CD8-positive, alpha-beta memory T cell (primary cell): ENCODE measurements at places on chromosomes 7 and 10. TPM values are rescaled to one million over a fixed set of nuclear protein-coding genes. Genes with fewer than 3 reads are reported as not detected.

ARHGEF5 gene
- 3.0 TPM for polyA plus RNA-seq

GRCh38 chr10:44032216-44032615, 352.7 kb downstream of the CXCL12 start:
- no peak for DNase-seq

MCM10 gene
- polyA plus RNA-seq, result not detected

- DNase-seq, result no peak
Measured at GRCh38 chr7:106260136-106260561, 24.6 kb downstream of the NAMPT start.

DNA sequence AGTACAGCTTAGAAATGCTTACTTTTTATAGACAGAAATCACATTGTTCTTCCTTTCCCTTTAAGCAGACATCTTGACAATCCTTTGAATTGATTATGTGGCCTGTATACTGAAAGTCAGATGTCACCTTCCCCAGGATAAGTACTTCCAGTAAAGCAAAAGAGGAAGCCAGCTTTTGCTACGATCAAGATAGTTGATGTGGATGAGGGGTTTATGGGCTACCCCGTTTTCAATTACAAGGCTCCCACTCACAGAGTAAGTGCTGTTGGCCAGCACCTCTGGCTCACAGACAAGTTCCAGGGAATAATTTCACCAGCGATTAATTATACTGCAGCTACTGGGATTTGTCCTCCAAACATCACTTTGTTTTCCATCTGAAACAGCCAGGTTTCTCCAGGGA, 95.1 kb upstream of the SAMD8 start:
- DNase-seq, result no peak

DNA sequence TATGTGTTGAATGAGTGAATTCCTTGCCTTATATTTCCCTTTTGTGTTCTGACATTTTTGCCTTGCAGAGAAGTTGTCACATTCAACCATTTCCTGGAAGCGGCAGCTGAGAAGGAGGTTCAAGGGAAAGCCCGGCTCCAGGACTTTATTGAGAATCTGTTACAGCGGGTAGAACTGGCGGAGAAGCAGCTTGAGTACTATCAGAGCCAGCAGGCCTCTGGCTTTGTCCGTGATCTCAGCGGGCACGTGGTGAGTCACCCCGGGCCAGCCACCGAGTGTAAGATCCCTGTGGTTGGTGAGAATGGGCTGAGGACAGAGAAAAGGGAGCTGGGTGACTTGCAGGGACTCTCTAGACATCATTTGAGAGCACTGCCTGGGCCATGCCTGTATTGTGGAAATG, 14.2 kb downstream of the ZNF365 start:
- no peak for DNase-seq

DNA sequence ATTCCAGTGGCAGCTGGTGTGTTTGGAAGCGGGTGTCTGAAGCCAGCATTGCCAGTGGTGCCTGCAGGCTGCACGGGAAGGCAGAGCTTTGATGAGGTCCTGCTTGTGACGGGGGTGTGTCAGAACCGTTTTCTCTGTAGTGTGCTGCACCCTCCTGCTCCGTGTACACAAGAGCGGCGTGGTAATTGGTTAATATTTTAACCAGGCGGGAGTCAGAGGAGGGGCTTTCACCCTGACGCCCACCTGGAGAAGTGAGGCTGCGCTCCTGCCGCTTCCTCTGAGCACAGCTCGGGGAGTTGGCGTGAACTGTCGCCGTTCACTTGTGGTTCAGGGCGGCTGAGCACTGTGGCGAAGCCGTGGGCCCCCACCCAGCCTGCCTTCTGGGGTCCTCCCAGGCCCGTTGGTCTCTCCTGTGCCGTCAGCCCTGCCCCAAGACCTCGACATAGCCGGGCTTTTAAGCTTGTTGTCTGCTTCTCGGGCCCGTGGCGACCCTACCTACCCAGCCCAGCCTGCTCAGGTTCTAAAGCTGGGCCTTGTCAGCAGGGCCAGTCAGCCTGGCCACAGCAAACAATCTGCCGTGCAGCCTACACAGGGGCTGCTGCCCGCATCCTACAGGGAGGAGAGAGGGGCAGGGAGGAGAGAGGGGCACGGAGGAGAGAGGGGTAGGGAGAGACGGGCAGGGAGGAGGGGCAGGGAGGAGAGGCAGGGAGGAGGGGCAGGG, 11.6 kb downstream of the NKX6-2 start:
- DNase-seq, result no peak

SPDYE2B gene
- polyA plus RNA-seq, result 0.28 TPM

DNA sequence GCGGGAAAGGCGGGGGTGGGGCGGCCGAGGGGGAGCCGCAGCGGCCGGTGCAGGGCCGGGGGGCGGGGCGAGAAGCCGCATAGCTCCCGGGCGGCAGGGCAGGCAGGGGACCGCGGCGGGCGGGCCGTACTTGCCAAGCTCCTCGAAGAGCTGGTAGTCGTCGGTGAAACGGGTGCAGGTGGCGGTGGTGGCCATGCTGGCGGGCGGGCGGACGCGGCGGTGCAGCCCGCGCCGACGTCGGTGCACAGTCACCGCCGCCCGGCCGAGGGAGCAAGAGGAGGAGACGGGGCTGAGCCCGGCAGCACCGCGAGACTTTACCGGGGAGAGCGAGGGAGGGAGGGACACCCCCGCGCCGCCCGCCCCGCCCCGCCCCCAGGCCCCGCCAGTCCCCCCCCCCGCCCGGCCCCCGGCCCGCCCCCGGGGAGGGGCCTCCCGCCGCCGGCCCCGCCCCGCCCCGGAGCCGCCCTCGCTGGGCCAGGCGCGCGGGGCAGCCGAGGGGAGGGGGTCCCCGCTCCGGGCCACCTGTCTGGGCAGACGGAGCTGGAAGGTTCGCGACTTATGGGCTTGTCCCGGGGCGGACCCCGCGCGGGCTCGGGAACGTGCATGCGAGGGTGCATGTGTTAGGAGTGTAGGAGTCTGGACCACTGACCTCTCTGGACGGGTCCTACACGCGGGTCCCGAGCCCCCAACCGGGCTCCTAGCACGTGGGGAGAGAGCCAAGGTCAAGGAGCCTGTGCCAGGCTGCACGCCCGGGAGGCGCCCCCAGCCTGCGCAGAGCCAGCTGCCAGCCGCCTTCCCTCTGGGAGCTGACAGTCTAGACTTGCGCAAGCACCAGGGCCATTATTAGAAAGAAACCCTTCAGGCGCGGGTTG, at the start of gene CAMK2G:
Gene CAMK2G, minus strand, starts transcription at position 289 of the 872 bp plus-strand sequence. Its CDS starts 94 bp downstream, at position 195.
- peak; percentile 76 for DNase-seq

TMEM273 gene
- polyA plus RNA-seq, result 51.7 TPM

GRCh38 chr7:38147005-38147404, 31.0 kb upstream of the STARD3NL start:
- no peak for DNase-seq

GRCh38 chr7:3232228-3232627, 68.8 kb upstream of the SDK1 start:
- no peak for DNase-seq

DNA sequence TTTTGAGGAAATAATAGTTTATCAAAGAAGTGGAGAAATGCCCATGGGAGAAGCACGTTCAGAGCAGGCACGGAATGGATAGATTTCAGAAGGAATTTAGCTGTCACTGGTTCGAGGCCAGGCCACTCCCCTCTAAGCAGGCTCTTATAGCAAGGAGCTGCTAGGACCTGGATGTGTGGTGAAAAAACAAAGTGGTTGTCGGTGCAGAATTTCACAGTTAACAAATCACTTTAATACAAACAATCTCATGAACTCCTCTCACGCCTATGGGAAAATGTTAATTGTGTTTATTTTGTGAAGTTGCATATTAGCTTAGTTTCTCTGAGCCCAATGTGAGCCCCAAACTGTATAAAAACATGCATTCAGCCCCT, 176.3 kb downstream of the PKD1L1 start:
- no peak for DNase-seq

GRCh38 chr7:100353685-100354330, 4.1 kb upstream of the PILRB start:
- DNase-seq, result no peak

GRCh38 chr7:43771128-43771527, 12.6 kb downstream of the BLVRA start:
- DNase-seq, result no peak

GRCh38 chr7:128112018-128112780, 81.0 kb upstream of the LRRC4 start:
- DNase-seq, result no peak

DNA sequence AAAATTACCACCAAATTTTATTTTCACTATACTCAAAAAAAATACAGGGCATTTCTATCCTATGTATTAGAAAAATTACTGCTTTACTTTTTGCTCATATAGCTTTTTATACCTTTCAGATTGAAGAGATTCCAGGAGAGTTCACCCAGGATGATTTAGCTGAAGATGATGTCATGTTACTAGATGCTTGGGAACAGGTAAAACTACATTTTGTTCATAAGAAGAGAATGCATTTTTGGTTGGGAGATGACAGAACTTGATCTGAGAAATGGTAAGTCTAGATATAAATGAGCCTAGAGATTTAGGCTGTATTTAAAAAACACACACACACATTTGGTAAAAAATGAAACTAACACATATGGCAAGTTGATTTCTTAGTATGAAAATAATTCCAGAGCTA, 38.1 kb upstream of the ARL4A start:
- DNase-seq, result no peak

GRCh38 chr10:121721257-121721656, 123.0 kb upstream of the FGFR2 start:
- DNase-seq, result no peak

GRCh38 chr7:31890198-31890597, 180.0 kb downstream of the PDE1C start:
- DNase-seq, result no peak

GRCh38 chr10:132142396-132143161, 44.2 kb upstream of the DPYSL4 start:
- peak; percentile 37 for DNase-seq

DNA sequence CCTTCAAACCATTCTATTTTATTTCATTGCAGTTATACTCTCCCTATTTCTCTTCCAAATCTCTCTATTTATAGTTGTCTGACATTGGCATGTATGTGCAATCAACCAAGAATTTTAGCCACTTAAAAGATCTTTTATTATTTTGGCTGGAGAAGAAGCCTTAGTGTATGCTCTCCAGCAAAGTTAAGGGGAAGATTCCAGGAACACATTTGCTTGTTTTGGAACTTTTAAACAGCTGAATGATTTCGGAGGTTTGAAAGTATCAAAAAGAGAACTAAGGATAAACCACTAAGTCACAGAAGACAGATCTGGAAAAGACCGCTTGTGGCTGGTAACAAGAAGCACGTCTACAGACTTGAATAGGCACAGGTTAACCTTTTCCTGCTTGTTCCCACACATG, 182.2 kb upstream of the FZD1 start:
- no peak for DNase-seq

SORCS1 gene
- polyA plus RNA-seq, result not detected

GRCh38 chr10:88045656-88046415, 182.4 kb downstream of the PTEN start:
- DNase-seq, result no peak

DNA sequence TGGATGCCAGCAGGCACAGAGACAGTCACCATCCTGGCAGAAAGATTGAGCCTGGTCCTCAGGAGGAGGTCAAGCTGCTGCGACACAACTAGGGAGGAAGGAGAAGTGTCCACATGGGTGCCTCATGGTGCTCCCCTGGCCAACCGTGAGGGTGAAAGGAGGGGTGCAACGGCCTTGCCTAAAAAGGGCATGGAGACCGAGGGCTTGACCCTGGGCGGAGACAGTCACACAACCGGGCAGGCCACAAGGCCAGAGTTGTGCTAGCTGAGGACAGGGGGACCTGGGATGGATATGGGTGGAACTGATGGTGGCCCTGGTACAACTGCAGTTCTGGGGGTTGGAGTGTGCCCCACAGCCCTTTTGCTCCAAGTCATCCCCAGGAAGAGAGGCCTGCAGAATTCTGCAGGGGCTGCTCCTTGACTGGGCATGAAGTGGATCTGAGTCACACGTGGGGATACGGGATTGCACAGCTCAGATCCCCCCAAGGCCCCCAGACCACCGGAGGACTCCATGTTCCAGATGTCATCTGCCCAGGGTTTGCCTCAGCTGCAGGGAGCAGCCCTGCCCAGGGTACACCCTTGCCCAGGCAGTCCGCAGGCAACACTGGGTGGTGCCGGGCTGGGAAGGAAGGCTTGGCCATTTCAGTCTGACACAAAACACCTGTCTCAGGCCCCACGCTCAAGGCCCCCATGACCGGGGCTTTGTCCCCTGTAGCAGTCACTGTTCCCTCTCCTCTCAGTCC, 602.3 kb upstream of the MGMT start:
- DNase-seq, result no peak

DNA sequence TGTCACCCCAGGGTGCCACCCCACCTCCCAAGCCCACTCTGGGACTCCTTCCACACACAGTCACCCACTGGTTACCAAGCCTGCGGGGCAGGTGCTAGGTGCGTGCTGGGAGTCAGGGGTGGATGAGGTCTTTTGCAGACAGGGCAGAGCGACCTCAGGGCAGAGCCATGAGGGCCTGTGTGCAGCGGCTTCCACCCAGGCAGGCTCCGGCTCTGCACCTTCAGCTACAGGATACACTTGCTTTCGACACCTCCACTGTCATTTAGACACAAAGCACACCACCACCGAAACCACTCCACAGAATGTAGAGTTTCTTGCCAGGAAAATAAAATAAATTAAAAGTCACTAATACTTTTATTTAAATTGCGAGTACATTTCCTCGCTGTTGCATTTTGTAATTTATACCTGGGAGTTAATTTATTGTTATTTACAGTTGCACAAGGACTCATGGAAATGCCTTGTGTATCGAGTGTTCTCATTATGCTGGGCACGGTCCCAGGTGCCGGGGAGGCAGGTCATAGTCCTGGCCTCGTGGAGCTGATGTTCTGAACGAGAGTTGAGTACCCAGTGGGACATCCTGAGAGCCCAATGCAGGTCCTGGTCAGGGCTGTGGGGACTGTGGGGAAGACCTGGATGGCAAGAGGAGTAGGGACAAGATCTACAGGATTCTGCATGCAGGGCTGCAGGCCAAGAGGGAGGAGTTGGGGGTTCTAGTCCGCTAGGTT, 127.8 kb downstream of the CUX1 start:
- no peak for DNase-seq

DNA sequence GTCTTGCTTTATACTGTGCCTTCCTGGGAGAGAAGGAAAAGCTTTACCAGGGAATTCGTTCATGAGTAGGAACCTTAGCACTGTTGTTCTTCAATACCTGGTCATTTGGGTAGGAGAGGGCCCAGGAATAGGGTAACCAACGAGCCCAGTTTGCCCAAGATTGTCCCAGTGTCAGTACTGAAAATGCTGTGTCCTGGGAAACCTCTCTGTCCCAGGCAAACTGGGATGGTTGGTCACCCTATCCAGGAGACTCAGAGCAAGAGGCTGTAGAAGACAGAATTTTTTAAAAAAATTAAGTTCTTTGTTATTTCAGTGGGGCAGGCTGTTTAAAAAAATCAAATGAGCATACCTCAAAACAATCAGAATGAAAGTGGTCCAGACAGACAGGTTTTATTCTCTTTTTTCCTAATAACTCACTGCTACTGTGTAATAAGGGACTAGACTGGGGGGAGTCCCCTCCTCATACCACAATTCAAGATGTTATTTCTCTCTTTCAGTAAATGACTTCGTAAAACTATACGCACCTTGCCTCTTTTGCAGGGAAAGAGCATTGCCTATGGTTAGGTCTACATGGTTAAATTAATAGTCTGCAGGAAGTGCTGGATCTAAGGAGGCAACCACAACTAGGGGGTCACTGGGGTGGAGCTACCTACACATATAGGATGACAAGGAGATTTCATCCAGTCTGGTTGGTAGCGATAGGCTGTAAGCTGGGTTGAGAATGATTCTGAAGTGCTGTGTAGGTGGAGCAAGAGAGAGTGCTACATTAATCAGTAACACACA, 41.1 kb upstream of the FAM133B start:
- no peak for DNase-seq
